CD14-positive monocyte (primary cell): ENCODE measurements at places on chromosomes 4 and X.

DNA sequence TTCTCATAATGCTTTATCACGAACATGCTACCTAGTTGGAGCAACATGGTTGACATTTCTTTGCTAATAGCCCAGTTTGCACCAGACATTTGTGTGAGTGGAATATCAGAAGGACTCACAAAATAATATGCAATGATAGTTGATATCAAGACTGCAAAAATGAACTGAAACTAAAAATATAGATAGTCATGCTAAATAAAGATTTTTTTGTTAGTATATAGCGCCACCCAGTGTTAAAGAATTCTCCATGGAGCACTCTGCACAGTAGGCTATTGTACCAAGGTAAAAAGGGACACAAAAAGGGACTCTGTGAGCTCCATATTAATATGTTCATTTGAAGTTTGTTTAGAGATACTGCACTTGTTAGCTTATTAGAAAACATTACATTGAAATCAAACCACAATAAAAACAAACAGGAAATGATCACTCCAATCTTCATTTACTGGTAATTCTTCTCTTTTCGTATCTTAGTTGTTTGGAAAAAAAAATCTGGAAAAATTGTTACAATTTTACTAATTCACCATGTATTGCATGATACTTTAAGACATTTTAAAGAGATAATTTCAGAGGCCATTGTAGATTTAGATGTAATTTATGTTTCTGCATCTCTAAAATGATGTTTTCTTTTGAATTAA, 1509.6 kb downstream of the ADGRL3 start:
- DNase-seq = no peak

DNA sequence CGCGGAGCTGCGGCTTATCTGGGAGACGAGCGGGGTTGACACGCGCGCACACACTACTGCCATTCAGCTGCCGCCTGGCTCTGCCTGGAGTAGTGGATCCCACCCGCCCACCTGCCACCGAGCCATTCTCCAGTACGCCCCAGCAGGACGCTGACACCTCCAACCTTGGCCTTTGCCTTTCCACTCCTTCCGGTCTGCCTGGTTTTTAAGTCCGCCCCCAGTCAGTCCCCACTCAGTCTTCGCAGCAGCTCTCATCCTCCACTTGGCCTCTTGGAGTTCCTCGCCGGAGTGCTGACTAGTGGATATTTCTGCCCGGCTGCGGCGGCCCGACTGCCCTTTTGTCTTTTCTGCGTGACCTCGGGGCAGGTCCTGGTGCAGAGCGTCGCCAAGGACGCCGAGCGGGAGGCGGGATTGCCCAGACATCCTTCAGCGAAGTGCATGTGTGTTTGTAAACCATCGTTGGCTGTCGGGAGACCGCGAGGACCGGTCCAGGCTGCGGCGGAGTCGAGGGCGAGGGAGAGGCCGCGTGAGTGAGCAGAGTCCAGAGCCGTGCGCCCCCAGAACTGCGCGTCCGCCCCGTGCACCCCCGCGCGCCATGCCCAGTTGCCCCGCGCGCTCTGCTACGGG, 1.1 kb downstream of the SLIT2 start:
- no peak for DNase-seq

DNA sequence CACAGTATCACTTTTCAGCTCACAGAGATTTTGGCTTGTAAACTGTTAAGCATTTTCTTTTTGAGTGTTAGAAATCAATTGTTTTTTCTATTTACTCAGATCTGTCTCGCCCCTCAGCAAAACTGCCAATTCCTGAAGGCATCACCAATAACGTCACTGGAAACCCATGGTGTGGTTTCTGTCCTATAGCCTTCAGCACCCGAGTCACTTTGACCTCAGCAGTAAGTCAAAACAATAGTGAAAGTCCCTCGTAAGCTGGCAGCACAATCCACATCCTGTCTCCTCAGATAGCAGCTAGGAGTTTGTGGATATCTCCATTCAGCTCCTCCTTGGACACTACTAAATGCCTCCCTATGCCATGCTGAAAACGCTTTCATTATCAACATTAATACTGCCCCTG, 1787.4 kb upstream of the ADGRL3 start:
- no peak for DNase-seq

- DNase-seq = no peak
These were observed 33.2 kb downstream of the PPP2R2C start for GRCh38 chr4:6439120-6439762.

- no peak for DNase-seq
These were observed 42.9 kb downstream of the ALPK1 start for GRCh38 chr4:112340023-112340422.

DNA sequence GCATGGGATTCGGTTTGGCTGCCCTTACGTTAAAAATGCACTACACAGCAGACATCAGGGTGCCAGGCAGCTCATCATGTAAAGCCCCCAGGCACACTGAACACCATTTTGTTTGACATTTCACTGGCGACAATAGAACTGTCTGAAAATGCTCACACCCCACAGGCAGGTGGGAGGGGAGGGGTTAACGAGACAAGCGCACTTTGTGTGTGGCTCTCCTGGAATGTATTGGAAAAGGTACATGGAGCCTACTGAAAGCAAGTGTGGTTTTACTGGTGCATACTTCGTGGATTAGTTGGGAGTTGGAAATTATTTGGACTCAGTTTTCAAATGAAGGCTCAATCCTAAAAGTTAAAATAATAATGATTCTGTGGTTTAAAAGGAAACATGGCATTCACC, 31.6 kb upstream of the PPARGC1A start:
- DNase-seq = no peak

DNA sequence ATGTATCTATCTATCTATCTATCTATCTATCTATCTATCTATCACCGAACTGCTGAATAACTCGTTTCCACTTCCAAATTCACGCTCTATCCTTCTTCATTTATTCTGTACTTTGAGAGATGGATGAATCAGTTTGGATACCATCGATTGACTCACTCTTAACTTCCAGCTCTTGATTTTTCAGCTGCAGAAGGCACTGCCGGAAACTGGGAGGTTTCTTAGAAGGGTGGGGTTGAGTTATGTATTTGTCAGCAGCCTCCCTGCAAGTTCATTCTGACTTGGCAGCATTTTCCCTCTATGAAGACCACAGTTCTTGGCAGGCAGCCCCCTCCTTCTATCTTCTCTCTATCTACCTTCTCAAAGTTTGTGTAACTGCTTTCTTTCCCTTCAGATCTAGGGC, 112.0 kb upstream of the MAGEB18 start:
- DNase-seq = no peak

GRCh38 chr4:187470061-187470460, 525.5 kb upstream of the ZFP42 start:
- no peak for DNase-seq

- DNase-seq = no peak
These were observed 4.1 kb downstream of the IL9R start for GRCh38 chrX:156001667-156002021.

DNA sequence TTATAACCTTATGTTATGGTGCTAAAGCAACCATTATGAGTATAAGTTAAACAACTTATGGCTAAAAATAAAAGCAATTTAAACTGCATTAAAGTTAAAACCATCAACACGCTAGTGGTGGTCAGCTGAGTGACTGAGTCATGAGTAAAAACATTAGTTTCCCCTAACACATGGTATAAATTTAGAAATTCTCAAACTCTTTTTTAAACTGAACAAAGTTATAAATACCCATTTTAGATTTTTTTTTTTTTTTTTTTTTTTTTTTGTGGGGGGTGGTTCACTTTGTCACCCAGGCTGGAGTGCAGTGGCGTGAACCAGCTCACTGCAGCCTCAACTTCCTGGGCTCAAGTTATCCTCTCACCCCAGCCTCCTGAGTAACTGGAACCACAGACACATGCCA, 5.4 kb upstream of the BBS7 start:
- no peak for DNase-seq

GRCh38 chr4:22524895-22525294, 9.0 kb upstream of the ADGRA3 start:
- no peak for DNase-seq

DNA sequence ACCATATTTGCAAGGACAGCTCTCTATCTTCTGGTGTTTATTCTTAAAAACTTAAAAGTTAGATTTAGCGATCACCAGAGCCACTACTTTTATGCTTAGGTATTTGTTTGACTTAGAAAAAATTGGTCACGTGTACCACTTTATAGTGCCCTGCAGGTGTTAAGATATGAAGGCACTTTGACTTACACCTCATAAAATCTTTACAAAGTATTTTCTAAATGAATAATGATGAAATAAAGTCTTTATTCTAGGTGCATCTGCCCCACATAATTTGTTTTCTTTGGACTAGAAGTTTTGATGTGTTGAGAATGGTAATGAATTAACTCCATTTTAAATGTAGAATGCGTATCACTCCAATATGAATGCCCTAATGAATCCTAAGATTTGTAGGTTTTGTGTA, 2.9 kb downstream of the FMR1 start:
- DNase-seq = no peak

GRCh38 chr4:60865273-60865672, 334.9 kb upstream of the ADGRL3 start:
- DNase-seq = no peak

GRCh38 chr4:13535708-13536361, 8.5 kb downstream of the NKX3-2 start:
- DNase-seq = no peak

GRCh38 chr4:153036931-153037482, 100.9 kb downstream of the FHDC1 start:
- DNase-seq = no peak

DNA sequence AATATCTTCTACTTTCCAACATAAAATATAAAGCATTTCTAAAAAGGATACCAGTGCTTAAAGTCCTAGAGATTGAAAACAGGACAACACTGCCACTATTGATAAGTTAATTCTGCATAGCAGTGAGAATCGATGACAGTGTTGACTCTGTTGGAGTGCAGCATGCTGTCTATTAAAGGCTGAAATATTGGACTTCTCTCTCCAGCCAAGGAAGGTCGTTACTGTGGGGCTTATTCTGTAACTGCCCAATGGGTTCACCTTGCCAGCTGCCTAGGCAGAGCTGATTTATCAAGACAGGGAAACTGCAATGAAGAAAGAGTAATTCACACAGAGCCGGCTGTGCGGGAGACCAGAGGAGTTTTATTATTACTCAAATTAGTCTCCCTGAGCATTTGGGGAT, 37.7 kb upstream of the PGM2 start:
- DNase-seq = no peak

DNA sequence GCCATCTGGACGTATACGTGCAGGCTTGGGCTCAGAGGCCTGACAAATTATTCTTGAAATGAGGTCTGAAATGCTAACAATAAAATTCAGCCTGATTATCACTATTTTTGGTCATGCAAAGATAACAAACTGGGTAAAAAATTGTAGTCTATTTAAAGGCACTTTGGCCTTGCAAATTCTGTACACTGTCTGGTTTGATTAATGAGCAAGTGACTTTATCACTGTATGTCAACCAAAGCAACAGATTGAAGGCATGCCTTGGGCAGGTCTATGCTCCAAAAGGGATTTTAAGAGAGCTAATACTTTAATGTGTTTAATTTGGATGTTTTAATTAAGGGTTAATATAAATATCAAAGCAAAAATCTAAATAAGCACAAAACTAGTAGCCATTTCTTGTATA, 1034.9 kb upstream of the GRID2 start:
- no peak for DNase-seq

DNA sequence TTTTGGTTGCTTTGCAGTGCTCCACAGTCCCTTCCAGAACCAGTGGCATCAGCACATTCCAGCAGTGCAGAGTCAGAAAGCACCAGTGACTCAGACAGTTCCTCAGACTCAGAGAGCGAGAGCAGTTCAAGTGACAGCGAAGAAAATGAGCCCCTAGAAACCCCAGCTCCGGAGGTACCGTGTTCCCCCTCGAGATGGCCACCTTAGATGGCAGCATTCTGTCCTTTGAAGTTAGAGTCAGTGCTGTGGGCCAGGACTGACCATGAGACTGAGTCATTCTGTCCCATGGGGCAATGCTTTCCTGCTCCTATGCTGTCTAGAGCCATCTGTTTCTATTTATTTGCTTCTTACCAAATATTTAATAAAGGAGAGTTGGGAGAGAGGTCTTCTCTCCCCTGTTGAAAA, 112.3 kb downstream of the KLHL8 start:
- DNase-seq = no peak
